ENCODE measurements at places on chromosomes 16 and 17.

DNA sequence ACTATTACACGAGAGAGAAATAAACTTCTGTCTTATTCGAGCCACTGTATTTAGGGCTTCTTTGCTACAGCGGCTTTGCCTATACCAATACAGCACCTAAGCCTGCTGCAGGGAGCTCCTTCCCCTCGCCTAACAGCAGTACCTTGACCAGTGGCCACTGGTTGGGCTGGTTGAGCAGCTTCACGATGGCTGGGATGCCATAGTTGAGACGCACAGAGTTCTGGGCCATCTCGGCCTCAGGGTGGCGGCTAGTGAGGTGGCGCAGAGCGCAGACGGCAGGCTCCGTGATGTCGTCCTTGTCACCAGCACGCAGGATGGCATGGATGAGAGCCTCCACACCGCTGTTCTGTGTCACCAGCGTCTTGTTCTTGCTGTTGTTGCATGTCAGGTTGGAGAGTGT lies 23.7 kb downstream of the JUP start:
- H3K27ac ChIP-seq = peak overlapping the region; percentile 16
- H3K4me1 ChIP-seq = peaks cover 6% of the 10 kb centered on the region
- no peak overlapping the region for H3K4me3 ChIP-seq
- no peak for DNase-seq

DNA sequence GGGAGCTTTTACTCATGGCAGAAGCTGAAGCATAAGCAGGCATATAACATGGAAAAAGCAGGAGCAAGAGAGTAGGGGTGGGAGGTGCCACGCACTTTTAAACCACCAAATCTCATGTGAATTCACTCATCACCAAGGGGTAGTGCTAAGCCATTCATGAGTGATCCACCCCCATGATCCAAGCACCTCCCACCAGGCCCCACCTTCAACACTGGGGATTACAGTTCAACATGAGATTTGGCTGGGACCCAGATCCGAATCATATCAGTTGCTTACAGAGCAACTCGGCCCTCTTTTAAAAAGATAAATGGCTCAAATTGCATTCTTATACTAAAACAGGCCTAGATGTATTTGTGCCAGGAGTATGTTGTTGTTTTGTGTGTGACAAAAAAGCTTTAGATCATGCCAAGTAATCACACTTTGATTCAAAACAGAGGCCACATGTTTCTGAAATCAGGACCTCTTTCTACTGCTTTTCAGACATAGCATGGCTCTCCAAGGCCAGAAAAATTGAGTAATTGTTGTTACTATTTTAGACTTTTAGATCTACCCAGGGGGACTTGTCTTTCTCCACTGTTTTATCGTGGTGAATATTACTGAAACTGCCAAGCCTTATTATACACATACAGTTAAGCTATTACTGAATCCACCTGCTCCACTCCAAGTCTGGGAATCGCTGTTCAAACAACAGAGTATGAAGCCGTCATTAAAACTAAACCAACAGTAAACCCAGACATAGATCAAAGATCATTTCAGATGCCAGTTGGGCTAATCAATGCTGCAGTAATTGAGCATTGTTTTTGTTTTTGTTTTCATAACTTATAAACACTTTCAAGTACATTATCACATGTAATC lies 163.3 kb downstream of the KCNJ2 start:
- no peaks in the 10 kb centered on the region for H3K27me3 ChIP-seq
- DNase-seq = no peak
- no peak overlapping the region for H3K27ac ChIP-seq
- H3K4me3 ChIP-seq = no peak overlapping the region
- H3K4me1 ChIP-seq = no peaks in the 10 kb centered on the region

- H3K4me3 ChIP-seq = peak overlapping the region; percentile 94
- H3K4me1 ChIP-seq = peaks cover 51% of the 10 kb centered on the region
- DNase-seq = no peak
Measured at GRCh38 chr17:42537156-42537805, 1.2 kb downstream of the NAGLU start.

GRCh38 chr16:85376292-85377095 lies 236.6 kb upstream of the GSE1 start:
- H3K4me1 ChIP-seq = no peaks in the 10 kb centered on the region
- H3K27me3 ChIP-seq = peaks cover 68% of the 10 kb centered on the region
- H3K4me3 ChIP-seq = no peak overlapping the region
- no peak for DNase-seq

DNA sequence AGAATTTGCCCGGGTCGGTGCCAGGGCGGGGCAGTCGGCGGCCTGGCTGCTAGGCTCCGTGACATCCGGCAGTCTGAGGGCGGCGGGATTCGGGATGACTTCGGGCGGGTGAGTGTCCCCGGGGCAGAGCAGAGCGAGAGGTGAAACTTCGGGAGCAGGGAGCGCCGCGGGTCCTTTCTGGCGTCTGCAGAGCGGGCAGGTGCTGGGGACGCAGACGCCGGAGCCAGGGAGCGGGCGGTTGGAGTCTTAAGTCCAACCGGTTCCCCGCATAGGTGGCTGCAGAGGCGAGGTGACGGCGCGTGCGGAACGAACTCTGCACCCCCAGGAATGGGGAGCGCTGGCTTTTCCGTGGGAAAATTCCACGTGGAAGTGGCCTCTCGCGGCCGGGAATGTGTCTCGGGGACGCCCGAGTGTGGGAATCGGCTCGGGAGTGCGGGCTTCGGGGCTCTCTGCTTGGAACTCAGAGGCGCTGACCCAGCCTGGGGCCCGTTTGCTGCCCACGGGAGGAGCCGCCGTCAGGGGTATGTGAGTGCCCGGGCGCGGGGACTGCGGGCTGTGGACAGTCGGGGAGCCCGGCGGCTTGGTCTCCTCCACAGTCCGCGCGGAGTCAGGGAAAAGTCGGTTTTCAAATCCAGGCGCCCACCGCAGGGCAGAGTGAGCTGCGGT lies at the start of gene B4GALNT2:
TSS of gene B4GALNT2 (plus strand) at position 71 of the 666 bp plus-strand sequence. CDS start at position 95, 24 bp downstream.
- peaks cover 48% of the 10 kb centered on the region for H3K27me3 ChIP-seq
- peak; percentile 60 for DNase-seq
- peaks cover 10% of the 10 kb centered on the region for H3K4me1 ChIP-seq

All from Calu3 (cell line).